Activated T-helper 17 cell treated with anti-CD3 and anti-CD28 coated beads, Interleukin-2, amount 50 U/mL, for 72 hours (primary cell): ENCODE measurements at places on chromosomes 4 and X.

- ATAC-seq: no peak
These were observed 39.3 kb downstream of the EVC start for GRCh38 chr4:5750052-5750945.

GRCh38 chr4:155489271-155489670, 112.5 kb upstream of the MAP9 start:
- no peak for ATAC-seq

GRCh38 chr4:2260344-2261109, 1.4 kb downstream of the MXD4 start:
- no peak for ATAC-seq

DNA sequence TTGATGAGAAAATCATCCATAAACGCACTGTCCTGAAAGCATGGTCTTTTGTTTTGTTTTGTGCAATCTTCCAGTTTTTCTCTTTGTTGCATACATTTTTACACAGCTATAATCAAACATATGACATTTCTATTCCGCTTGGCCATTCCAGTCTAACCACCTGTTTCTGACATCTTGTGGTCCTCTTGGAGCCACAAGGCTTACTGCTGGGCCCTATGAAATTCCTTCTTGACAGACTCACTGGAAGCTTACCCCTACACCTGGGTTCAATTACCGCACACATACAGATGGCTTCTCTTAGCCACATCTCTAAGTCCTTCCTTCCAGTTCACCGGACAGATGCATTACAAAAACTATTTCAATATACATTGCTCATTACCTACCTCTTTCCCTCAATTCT, 72.4 kb downstream of the PAPSS1 start:
- no peak for ATAC-seq

DNA sequence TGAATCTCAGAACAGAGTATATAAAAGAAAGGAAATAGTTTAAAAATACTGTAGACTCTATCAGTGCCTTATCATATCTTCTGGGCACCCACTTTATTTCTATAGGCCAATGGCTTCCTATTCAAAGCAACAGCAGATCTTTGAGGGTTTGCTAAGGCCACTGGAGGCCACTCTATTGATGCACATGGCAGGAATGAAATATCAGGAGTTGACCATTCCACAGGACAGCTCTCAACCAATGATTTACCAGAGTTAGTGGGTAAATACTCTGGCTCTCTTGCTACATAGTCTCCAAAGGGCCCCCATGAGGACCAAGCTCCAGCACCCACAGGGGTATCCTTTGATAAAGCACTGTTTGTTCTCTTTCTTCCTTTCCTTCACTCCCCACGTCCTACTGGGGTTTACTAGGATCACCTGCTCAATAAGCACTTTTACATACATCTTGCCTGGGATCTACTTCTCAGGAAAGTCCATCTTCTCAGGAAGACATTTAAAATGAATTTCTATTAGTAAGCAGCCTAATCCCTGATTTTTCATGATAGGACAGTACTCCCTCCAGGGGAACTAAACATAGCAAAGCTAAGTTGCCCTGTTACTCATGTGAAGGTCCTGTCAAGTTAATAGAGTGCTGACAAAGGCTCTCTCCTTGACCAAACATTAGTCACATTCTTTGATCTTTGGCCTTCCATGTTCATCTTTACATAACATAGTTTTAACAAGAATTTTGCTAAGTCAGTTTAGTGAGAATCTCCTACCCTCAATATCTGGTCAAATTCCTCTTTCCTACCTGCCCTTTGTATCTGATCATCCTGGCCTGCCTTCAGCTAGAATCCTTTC, 459.7 kb downstream of the GRXCR1 start:
- ATAC-seq: no peak

- ATAC-seq: peak; percentile 25
These were observed 664 bp downstream of the PRSS12 start for GRCh38 chr4:118351851-118352827.
